ENCODE measurements at places on chromosomes 13 and 19. TPM values are rescaled to one million over a fixed set of nuclear protein-coding genes. Genes with fewer than 3 reads are reported as not detected.

Gene RFPL4A
- not detected for total RNA-seq

Gene PNMA8B
- 0.10 TPM for total RNA-seq

Gene LRG1
- 1.3 TPM for total RNA-seq

Gene SYCN
- not detected for total RNA-seq

Gene PEAK3
- total RNA-seq, result not detected

Measured in HCT116 (cell line).